Peyer's patch (tissue), 4 donors: ENCODE measurements at places on chromosomes 1 and 21. TPM values are rescaled to one million over a fixed set of nuclear protein-coding genes. Genes with fewer than 3 reads are reported as not detected.

RXRG gene
- not detected for total RNA-seq

SLC45A3 gene
- 7.4 TPM for total RNA-seq

- no peak for DNase-seq
Observed at GRCh38 chr1:179984942-179985341, 30.3 kb downstream of the CEP350 start.

DNA sequence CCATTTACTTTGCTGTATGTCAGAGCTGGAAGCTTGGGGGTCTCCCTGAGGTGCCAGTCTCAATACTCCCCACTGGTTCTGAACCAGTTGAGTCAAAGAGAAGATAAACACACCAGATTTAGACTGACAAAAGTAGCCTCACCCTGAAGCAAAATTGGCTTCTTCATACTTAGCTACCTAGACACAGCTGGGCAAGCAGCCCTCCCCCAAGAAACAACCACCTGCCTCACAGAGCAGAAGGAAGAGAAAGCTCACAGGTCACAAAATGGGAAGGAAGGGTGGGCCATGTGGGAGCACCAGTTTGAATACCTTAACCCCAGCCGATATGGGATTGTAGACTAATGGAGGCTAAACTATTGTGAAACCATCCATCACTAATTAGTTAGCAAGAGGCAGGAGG, 24.6 kb upstream of the MYSM1 start:
- no peak for DNase-seq

DNA sequence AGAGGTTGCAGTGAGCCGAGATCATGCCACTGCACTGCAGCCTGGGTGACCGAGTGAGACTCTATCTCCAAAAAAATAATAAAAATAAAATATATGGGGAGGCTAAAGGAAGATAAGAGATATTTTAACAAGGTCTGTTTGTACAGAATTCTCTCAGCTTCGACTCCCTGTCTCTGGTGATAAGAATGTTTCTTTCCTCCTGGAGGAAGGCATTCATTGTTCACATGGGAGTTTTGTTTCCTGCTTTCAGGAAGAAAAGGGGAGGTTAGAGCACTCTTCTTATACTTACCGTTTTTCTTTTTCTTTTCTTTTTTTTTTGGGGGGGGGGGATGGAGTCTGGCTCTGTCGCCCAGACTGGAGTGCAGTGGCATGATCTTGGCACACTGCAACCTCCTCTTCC, 2.0 kb upstream of the NAXE start:
- DNase-seq: no peak

DNA sequence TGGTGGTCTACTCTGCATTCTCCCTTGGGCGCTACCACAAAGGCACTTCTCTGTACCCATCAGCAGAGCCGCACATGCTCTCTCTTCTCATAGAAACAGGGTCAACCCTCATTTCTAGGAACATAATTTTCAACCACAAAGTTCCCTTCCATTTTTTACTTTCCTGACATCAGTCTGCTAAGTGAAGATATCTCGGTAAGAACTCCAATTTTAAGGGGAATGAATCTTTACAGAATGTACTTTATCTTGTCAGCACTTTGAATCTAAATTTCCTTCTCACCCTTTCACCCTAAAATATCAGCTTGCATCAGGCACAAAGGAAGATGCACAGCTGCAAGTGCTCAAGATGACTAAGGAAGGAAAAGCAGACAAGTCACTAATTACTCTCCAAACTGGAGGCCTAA, 545.9 kb downstream of the SMYD3 start:
- no peak for DNase-seq

DNA sequence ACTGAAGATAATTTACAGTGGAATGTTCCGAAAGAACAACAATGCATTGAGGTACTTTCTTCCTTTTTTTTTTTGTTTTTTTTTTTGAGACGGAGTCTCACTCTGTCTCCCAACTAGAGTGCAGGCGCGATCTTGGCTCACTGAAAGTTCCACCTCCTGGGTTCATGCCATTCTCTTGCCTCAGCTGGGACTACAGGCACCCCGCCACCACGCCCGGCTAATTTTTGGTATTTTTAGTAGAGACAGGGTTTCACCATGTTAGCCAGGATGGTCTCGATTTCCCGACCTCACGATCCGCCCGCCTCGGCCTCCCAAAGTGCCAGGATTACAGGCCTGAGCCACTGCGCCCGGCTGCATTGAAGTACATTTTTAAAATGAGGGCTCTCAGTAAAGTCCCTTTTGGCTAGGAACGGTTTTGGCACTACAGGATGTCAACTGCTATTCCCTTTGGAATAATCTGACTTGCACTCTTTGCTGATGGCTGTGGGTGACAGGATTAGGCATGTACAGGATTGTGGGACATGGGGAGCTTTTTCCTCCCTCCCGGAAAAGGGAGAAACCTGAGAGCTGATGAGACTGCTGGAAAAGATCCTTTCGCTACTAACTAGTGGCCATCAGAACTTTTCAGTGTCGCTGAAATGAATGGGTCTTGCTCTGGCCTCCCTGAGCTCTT, 56.9 kb upstream of the EDEM3 start:
- DNase-seq: no peak

GRCh38 chr1:2181752-2182151, 12.8 kb downstream of the FAAP20 start:
- no peak for DNase-seq

DNA sequence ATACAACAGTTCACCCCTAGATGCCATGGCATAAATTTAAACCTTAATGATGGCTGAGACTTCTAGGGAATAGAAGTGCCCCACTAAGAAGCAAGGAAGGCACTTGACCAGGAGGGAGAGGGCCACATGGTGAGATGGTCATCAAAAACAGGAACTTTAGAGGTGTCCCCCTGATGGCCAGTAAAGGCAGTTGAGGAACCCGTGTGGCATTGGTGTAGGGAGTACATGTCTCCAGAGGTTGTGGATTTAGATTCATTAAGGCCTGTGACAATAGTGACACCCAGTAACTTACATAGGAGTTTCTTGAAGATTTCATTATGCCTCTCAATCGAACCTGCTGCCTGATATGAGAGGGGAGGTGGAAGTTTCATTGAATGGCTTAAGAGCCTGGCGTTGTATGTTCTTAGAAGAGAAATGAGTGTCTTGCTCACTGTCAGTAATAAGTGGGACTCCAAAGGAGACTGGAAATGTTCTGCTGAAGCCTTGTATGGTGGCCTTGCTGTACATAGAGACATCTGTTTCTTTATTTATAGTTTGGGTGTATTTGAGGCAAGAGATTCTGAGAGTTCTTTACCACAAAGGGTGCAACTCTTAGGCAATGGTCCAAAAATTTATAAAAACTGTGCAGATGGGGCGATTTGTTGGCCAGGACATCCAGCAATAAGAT, 27.9 kb downstream of the EDARADD start:
- no peak for DNase-seq

GRCh38 chr1:234772345-234773147, 162.6 kb upstream of the IRF2BP2 start:
- DNase-seq: no peak

GRCh38 chr1:93042187-93043056, 36.7 kb upstream of the MTF2 start:
- peak; percentile 50 for DNase-seq
